ENCODE measurements at places on chromosomes 7 and 10.

DNA sequence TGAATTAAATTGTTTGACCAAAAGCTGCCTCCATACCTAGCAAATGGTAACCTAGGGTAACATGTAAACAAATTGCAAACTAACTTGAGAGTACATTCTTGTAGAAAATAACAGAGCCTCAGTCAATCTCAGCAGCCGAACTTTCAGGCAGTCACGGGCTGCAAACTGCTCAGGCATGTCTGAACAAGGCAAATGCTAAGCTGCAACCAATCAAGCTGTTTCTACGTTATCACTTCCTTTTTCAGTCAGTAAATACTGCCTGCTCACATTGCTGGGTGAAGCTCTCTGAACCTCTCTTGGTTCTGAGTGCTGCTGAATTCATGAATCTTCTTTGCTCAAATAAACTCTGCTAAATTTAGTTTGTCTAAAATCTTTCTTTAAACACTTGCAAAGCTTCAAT is 1212.4 kb downstream of the SORCS1 start:
- DNase-seq = peak; percentile 7

GRCh38 chr7:141704741-141705140 is 2.8 kb upstream of the DENND11 start:
- no peak for DNase-seq

DNA sequence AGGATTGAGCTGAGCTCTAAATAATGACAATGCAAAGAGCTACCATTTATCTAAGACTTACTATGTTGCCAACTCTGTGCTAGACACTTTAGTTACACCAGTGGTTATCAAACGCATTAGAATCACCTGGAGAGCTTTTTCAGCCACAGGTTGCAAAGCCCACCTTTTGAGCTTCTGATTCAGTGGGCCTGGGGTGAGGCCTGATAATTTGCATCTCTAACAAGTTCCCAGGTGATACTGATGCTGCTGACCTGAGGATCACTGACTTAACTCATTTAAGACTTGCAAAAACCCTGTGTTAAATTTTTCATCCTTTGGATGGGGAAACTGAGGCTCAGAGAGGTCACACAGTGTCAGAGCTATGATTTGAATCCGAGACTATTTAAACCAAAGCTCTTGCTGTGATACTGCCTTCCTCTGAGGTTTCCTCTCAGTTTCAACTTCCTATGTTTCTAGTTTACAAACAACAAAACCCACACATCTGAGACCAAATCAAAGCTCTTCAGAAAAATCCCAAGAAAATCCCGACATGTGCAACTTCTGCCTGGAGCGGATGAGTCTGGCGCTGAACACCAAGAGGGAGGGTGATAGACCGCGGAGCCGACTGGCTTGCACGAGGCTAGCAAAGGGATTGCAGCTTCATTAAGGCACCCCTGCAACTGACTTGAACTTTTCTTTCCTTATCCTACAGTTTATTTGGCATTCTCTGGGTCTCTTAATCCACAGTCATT is 124.9 kb downstream of the CYP26A1 start:
- DNase-seq = peak; percentile 65

DNA sequence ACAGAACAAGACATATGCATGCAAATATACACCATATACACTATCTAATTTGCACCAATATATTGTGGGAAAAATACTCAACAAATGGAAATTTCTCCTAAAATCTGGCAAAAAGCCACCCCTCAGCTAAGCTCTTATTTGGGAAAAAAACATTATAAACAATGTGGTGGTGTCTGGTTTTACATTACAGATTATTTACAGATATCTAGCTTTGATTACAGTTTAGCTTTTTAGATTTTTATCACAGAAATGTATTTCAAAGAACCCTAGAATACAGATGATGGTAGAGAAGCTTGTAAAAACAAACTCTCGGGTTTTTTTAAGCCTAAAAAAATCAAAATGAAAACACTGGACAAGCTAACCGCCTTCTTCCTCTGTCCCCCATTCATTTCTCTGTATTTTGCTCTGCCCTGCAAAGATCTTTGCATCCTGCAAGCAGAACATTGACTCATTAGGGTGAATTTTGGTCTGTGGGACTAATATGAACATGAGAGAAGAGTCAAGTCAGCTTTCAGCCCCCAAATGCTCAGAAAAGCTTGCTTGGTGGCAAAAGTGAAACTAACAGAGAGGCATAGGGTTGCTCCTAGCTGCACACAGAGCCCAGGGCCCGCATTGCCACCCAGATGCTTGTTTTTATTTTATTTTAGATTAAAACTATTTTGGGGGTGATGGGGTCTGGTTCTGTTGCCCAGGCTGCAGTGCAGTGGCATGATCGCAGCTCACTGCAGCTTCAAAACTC is 88.8 kb upstream of the LYZL1 start:
- DNase-seq = no peak

DNA sequence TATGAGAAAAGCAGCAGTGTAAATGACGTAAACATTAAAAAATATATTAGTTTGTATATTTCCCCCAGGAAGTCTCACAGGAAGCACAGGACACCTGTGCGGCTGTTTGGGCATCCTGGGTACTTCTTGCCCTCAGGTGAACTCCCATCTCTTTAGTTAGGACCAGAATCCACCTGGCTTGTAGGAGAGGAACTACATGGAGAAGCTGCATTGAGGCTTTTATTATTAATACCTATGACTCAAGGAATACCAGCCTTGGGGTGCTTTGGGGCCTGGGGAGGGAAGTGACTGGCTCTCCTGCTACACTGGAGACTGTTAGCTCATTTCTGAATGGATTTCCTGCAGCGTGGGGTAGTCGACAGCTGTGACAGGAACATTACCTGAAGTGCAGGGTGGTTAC is 40.0 kb upstream of the GSDME start:
- no peak for DNase-seq

DNA sequence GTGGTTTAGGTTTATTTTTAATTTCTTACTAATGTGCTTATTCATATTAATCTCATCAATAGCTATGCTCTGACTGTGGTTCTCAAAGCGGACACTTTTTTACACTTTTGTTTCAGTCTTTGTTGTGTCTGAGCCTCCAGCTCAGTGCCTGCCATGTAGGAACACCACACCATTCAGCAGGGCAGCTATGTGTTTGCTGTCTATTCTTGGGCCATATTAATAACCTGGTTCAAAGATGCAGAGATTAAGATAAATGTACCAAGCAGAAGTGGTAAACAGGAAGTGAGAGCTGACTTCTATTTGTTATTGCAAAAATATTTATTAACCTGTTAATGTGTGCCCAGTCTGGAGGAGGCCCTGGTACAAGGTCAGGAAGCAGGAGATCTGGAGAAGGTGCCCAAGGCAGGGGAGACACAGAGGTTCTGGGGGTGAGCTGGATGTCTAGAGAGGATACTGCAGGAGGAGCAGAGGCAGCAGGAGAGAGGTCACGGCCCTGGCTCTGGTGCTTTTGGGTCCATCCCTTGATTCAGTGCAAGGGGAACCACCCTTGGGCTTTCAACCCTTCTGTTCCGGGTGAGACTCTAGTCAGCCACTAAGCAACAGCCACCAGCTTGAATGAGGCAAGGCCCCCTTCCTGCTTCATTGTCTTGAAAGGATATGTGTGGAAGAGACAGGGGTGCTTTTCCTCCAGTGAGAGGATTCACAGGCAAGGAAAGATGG is 1.9 kb downstream of the TBXAS1 start:
- DNase-seq = no peak

All from brain microvascular endothelial cell (primary cell).